ENCODE measurements at places on chromosomes 13 and 19.

- DNase-seq: no peak
Observed at GRCh38 chr13:39875111-39875987, 219.9 kb downstream of the COG6 start.

- no peak for DNase-seq
Observed at GRCh38 chr19:7560255-7560654, 24.7 kb downstream of the PNPLA6 start.

DNA sequence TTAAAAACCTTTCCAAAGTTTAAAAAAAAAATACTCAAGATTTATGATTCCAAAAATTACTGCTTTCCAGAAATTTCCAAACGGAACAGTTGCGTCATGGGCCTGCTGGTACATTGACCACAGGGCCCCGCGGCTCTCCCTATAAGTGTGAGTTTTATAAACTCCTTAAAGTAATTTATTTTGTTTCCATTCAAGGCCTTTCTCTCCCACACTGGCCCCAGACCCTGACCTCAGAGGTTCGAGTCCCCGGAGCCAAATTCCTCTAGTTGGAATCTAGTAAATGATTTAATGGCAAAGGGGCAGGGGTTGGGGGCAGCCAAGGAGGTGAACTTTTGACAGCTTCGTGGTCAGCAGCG lies 97.5 kb downstream of the INSR start:
- DNase-seq: no peak

GRCh38 chr13:26342898-26343297 lies 89.0 kb downstream of the CDK8 start:
- no peak for DNase-seq

- DNase-seq: no peak
Observed at GRCh38 chr13:51828730-51829567, 16.0 kb downstream of the TMEM272 start.

DNA sequence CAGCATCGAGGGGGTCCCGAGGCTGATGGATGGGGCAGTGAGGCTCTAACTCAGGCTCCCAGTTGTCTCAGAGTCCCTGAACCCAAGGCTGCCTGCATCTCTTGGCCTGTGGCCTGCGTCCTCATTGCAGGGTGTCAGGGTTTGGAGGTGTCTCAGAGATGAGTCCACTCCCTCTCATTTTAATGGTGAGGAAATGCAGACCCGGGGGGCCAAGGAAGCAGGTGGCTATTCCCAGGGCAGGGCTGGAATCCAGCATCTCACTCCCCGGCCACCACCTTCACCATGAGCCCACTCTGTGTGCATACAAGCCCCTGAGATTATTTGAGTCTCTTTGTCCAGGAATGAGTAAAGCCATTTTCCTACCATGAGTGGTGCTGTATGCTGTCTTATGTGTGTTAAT lies 21.4 kb downstream of the TEX29 start:
- no peak for DNase-seq

DNA sequence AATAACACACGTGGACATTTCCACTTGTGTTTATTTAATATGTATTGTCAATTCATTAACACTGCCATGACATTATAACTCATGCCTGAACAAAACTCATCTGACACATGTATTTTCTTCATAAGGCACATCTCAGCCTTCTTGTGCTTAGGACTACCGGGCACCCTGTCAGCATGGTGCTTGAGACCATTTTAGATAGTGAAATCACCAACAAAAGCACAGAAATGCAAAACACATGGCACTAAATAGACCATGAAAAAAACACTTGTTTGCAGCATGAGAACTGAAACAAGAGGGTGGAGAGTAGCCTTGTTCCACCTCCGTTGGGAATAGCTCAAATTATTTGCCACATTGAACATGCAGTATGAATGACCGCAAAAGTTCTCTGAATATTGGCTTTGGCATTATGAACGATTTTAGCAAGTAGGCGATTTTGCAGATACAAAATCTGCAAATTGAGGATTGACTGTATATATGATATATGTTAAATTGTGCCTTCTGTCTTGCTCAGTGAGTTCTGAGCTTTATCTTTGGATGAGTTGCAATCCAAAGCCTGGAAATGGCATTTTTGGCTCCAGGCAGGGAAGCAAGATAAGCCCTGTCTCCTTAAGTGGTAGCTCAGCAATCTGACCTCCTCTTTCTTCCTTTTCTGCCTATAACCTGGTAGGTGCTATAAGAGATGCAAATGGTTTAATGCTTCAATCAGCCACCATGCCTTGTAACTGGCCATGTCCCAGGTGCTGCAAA lies 328.2 kb downstream of the HS6ST3 start:
- no peak for DNase-seq

DNA sequence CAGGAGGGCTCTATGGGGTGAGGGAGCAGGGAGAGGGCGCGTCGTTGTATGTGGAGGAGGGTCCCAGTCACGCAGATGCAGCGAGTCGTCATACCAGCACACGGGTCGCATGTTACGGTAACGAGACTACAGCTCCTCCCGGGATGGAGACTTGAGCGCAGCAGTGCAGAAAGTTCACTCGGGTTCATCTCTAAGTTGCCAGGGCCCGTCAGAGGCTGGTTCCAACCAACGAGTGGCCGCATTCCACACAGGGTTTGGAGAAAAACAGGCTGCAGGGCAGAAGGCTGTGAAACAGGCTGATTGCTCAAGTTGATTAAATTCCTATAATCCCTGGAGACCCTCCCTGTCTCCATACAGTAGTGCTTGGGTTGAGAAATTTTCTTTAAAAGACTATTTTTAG lies 21.9 kb upstream of the TTYH1 start:
- DNase-seq: no peak

GRCh38 chr13:27395007-27395510 lies 29.4 kb upstream of the GTF3A start:
- DNase-seq: no peak

- no peak for DNase-seq
Observed at GRCh38 chr19:17424743-17425365, 5.0 kb downstream of the MVB12A start.

DNA sequence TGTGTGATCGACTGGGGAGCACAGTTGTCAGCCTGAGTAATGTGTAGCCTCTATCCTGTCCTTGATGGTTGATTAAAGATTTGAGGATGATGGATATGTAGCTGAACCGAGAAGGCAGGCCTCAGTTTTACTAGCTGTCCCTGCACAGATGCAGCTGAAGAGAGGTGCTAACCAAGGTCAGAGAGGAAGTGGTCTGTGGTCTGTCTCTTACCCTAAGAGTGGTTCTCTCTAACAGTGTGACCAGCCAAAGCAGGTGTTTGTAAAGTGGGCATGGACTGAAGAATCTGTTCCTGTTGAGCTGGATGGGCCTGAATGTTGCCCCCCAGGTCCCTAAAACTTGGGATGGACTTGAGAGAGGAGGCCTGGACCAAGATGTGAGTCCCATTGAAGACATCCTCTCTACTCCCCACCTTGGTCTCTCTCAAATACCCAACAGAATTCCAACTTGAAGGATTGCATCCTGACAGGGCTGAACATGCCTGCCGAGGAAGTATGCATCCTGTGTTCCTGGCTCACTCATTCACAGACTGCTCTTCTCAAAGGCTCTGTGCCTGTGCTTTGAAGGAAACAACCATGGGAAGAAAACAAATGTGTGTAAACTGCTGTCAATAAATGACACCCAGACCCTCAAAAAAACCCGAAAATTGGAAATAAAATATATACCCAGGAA lies 223.8 kb downstream of the MAB21L1 start:
- DNase-seq: no peak

DNA sequence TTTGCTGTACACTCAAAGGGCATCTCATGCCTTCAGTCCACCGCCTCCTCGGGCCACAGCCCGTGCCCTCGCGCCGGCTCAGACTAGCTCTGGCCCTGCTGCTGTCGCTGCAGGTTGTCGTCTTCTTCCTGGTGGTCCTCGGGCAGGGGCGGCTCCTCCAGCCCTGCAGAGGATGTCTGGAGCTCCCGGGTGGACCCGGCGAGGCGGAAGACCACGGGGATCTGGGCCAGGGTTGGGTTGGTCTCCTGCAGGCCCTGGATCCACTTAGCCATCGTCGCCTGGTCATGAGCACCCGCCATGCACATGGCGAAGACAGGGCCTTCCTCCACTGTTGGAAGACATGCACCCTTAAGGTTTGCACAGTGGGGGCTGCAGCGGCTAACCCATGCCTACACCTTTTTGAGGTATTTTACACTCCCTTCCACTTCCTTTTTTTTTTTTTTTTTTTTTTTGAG lies 489 bp upstream of the ZNF653 start:
- no peak for DNase-seq

- DNase-seq: no peak
Observed at GRCh38 chr13:46624353-46624752, 71.4 kb downstream of the LRCH1 start.

- no peak for DNase-seq
Observed at GRCh38 chr13:70386919-70387318, 278.7 kb upstream of the KLHL1 start.

DNA sequence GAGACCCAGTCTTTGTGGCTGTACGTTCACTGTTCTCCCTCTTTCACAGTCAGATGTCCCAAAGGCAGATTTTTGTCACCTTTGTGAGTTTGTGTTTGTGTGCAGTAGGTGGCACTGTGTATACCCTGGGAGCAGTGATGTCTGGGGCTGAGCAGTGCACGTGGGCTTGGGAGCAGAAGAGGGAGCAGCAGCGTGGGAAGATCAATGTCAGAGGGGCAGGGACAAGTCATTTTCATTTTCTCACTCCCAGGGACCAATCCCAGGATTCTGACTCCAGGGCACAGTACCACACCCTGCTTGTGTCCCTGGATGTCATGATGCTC lies 2.0 kb upstream of the PSG6 start:
- DNase-seq: no peak

DNA sequence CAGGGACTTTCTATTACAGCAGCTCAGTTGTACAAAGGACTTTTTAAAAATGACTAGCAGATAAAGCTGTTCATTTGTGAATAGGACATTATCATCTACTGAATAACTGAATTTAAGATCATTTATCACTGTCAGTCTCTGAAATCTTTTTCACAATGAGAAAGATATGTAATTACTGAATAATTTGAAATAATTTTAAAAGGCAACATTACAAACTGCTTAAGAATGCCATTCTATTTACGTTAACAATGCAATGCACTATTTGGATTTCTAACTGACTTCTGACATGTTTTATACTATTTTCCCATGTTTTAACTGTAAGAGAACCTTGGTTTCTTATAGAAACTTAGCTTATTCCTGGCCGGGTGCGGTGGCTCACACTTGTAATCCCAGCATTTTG lies 2033.0 kb upstream of the PCDH20 start:
- no peak for DNase-seq

DNA sequence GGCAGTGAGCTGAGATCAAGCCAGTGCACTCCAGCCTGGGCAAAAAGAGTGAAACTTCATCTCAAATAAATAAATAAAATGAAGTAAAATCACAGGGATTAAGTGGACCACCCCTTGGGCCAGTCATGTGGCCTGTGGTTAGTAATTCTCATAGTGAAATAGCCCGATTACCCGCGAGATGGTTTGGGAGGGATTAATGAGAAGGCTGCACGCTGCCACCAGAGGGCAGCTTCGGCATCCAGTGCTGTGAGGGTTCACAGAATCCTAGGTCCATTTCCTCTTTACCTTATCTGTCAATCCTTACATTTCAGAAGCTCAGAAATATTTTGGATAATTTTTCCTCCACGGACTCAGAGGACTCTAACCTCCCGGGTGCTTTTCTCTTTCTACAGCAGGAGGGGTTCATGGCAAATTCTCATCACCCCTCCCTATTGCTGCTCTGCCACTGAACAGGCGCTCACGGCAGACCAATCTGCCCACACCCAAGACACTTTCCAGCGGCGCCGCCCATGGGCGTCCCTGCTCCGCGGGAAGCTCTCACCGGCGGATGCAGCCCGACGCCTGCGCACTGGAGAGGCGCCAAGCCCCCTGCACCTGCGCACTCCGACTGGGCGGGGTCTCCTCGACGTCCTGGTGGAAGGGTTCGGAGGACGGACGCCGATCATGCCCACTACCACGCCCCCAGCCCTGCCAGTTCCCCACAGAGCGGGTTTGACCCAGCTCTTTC lies 11.0 kb downstream of the ZNF835 start:
- DNase-seq: no peak

DNA sequence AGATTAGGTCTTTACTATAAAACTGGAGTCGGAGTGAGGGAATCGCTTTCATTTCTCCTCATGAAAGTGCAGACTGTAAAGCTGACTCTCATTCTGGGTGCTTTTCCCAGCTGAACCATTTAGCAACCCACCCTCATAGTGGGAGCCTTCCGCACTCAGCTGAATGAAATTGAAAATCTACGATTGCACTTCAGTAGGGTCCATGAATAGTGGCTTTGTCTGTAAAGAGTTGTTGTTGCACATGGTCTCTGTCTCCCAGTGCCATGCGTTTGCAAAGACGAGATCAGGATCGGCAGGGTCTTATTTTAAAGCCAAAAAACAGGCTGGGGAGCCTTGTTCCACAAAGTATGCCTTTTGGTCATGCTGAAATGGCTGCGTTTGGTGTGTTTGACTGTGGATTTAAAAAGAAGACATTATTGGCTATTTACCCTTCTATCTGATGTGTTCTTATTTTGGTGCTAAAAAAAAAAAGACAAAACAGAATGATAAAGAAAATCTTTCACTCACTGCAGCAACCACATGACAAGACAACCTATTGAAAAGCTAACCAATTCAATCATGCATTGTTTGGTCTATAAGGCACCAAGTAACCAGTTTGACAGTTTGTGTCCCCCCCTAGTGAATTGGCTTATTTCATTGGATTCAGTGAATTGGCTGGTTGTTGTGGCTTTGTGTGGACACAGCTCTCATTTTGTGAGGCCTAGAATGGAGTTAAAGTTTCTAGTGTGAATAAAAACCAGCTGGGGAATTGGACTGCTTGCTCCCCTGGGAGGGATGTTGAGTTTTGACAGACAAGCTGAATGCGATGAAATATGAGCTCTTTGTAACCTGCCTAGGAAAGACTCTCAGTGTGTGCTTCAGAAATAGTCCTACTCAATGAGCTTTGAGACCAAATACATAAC lies 65.6 kb downstream of the ARHGAP35 start:
- DNase-seq: peak; percentile 37

GRCh38 chr13:70366720-70367119 lies 258.5 kb upstream of the KLHL1 start:
- no peak for DNase-seq

GRCh38 chr19:15874821-15875474 lies 22.9 kb downstream of the CYP4F2 start:
- no peak for DNase-seq

- no peak for DNase-seq
Observed at GRCh38 chr13:94020833-94021232, 458.6 kb downstream of the DCT start.

- no peak for DNase-seq
Observed at GRCh38 chr19:35044317-35045117, 3.0 kb downstream of the HPN start.

DNA sequence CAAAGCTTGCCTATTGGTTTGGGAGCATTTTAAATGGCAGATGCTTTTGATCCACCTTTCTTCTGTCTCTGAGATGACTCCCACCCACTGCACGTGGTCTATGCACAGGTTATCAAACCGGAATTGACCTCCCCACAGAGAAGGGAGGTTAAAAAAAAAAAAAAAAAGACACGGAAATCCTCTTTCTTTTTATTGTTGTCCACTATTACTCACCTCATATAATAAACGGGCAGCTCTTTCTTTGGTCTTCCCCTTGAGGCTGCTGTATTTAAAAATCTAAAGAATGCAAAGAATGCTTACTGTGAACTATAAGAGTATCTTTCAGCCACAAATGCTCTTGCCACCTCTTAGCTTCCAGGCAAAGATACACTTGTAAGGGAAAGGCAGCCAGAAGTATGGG lies 329.7 kb downstream of the NDFIP2 start:
- no peak for DNase-seq

- no peak for DNase-seq
Observed at GRCh38 chr13:51681037-51681678, 96.9 kb downstream of the WDFY2 start.

Measured in NCI-H2107 (cell line).